ENCODE measurements at places on chromosomes 5 and 9.

GRCh38 chr5:111117136-111117535 lies 25.0 kb downstream of the WDR36 start:
- DNase-seq: no peak

DNA sequence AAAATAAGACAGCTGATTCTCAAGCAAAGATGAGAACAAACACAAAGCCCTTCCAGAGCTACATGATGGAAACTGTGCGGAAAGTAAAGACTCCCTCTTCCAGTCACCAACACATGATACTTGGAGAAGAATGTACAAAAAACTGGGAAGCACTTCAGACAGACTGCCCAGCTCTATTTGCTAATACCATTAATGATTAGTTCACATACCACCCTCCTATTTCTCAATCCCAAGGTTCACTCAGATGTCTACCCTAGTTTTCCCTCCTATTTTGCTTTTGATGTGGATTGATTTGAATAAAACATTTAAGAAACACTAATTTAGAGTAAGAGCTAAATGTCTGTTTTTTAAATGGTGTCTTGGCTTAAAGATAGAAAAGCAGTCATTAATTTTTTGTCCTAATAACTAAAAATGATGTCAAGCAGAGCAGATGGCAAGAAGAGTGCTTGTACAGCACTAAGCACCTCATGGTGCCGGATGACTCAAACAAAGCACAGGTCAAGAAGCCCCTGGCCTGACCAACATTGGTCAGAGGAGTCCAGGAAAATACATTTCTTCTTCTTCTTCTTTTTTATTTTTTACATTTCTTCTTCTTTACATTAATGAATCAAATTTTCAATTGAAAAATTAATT lies 639.4 kb downstream of the PDE4D start:
- DNase-seq: no peak

GRCh38 chr9:108382310-108382709 lies 473.5 kb downstream of the ACTL7B start:
- no peak for DNase-seq

GRCh38 chr9:96071076-96071814 lies 195.8 kb downstream of the ERCC6L2 start:
- DNase-seq: no peak

DNA sequence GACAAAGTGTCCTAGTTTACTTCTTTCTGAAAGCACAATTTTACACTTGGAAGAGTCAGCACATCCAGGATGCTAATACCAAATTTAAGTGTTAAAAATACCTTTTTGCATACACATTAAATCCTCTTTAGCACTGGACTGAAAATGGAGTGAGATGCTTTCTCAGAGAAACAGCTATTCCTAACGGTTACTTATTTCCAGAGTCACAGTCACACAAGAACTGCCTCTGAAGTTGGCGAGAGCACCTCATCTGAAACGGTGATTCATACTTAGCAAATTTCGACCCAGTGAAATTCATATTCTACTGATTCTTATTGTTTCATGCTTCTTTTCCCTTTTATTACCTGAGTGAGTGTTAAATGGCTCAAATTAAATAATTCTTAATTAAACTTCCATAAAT lies 12.2 kb downstream of the CDH18 start:
- DNase-seq: no peak

GRCh38 chr9:13962006-13962405 lies 351.9 kb downstream of the NFIB start:
- DNase-seq: no peak

Data from effector memory CD8-positive, alpha-beta T cell (primary cell).